ENCODE measurements at places on chromosomes 3 and 15. TPM values are rescaled to one million over a fixed set of nuclear protein-coding genes. Genes with fewer than 3 reads are reported as not detected.

Gene CCR9
- total RNA-seq = not detected

Gene GOLGA8K
- 3.0 TPM for total RNA-seq

Gene SCN11A
- 0.14 TPM for total RNA-seq

Gene NUTM1
- total RNA-seq = not detected

- H3K4me3 ChIP-seq = no peak overlapping the region
- peak; percentile 64 for DNase-seq
- peaks cover 26% of the 10 kb centered on the region for H3K27me3 ChIP-seq
- H3K36me3 ChIP-seq = no peaks in the 10 kb centered on the region
- H3K27ac ChIP-seq = no peak overlapping the region
These were observed 152.2 kb downstream of the IGSF11 start for GRCh38 chr3:118882353-118882947.

DNA sequence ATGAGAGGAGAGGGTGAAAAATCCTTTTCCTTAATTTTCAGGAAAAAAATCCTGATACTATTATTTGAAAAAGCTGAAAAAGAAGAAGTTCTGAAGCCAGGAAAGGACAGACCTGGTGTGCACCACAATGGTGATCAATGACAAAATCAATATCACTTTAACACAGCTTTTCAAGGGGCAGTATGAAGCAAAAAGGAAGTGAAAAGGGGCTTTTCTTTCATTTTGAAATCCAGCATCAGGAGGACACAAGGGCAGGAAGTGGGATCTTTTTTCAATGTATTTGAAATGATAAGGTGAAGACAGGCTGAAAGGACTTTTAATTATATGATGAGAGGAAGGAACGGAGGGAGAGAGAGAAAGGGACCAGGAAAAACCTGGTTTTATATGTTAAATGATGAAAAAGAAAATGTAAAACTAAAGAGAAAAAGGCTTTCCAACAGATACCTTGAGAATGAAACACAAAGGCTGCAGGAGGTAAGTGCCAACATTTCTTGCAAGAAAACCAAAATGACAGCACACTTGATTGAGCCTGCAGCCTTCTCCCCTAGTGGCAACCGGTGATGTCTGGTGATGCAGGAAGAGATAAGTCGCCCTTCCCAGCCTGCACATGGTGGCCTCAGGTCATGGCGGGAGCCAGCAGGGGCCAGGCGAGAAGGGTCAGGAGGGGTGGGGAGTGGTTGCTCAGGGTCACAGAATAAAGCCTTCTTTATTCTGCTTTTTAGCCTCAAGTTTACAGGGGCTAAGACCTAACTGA is 236.7 kb upstream of the WNT5A start:
- no peaks in the 10 kb centered on the region for H3K36me3 ChIP-seq
- no peak overlapping the region for H3K27ac ChIP-seq
- H3K4me1 ChIP-seq = no peaks in the 10 kb centered on the region
- H3K27me3 ChIP-seq = peaks cover 8% of the 10 kb centered on the region
- DNase-seq = no peak

GRCh38 chr15:92077353-92078085 is 224.0 kb downstream of the SLCO3A1 start:
- H3K4me1 ChIP-seq = peaks cover 33% of the 10 kb centered on the region
- no peak overlapping the region for H3K4me3 ChIP-seq
- no peaks in the 10 kb centered on the region for H3K27me3 ChIP-seq
- DNase-seq = peak; percentile 70
- no peak overlapping the region for H3K27ac ChIP-seq

- peaks cover 32% of the 10 kb centered on the region for H3K4me1 ChIP-seq
- peak; percentile 78 for DNase-seq
These were observed 3.0 kb upstream of the SHC4 start for GRCh38 chr15:48966595-48967301.

- H3K27me3 ChIP-seq = peaks cover 33% of the 10 kb centered on the region
- no peak for DNase-seq
- peaks cover 7% of the 10 kb centered on the region for H3K4me1 ChIP-seq
- H3K36me3 ChIP-seq = peaks cover 18% of the 10 kb centered on the region
These were observed 6.9 kb upstream of the BDH1 start for GRCh38 chr3:197562398-197563251.

- DNase-seq = no peak
- H3K27ac ChIP-seq = peak overlapping the region; percentile 98
- peaks cover 10% of the 10 kb centered on the region for H3K36me3 ChIP-seq
- no peaks in the 10 kb centered on the region for H3K27me3 ChIP-seq
- H3K4me1 ChIP-seq = peaks cover 86% of the 10 kb centered on the region
- peak overlapping the region; percentile 84 for H3K4me3 ChIP-seq
These were observed 102.9 kb downstream of the FNDC3B start for GRCh38 chr3:172142051-172142863.

DNA sequence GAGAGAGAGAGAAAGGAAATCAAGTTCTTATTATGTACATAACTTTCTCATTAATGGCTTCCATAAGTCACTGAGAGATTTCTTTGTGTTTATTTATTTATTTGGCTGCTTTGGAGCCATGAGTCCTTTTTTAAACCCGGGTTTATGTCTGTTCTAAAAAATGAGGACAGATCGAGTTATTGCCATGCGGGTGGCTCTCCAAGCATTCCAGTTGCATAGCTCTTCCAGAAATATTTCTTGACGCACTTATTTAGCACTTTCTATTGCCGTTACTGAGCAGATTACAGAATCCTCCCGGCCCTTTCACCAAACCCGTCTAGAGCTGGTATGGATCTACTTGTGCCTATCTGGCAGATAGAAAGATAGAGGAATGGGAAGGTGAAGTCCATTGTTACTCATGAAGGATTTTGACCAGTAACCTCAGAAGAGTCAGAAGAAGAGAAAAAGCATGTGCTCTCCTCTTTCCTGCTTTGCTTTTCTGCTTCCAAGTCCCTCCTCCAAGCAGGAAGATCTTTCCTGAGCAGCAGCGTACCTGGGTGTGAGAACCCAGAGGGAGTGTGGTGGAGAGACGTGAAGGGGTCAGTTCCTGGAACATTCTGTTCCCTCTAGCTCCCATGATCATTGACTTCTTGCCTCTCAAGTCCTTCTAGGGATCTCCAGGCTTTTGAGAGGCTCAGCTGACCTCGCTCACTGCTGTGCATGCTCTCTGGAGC is 112.8 kb downstream of the LPP start:
- no peak for DNase-seq
- H3K27me3 ChIP-seq = no peaks in the 10 kb centered on the region
- peaks cover 31% of the 10 kb centered on the region for H3K4me1 ChIP-seq
- no peaks in the 10 kb centered on the region for H3K36me3 ChIP-seq

- peaks cover 44% of the 10 kb centered on the region for H3K27me3 ChIP-seq
- H3K4me3 ChIP-seq = no peak overlapping the region
- no peaks in the 10 kb centered on the region for H3K4me1 ChIP-seq
- H3K27ac ChIP-seq = no peak overlapping the region
- peaks cover 4% of the 10 kb centered on the region for H3K36me3 ChIP-seq
- no peak for DNase-seq
These were observed 126.7 kb downstream of the ARNT2 start for GRCh38 chr15:80530737-80531365.

DNA sequence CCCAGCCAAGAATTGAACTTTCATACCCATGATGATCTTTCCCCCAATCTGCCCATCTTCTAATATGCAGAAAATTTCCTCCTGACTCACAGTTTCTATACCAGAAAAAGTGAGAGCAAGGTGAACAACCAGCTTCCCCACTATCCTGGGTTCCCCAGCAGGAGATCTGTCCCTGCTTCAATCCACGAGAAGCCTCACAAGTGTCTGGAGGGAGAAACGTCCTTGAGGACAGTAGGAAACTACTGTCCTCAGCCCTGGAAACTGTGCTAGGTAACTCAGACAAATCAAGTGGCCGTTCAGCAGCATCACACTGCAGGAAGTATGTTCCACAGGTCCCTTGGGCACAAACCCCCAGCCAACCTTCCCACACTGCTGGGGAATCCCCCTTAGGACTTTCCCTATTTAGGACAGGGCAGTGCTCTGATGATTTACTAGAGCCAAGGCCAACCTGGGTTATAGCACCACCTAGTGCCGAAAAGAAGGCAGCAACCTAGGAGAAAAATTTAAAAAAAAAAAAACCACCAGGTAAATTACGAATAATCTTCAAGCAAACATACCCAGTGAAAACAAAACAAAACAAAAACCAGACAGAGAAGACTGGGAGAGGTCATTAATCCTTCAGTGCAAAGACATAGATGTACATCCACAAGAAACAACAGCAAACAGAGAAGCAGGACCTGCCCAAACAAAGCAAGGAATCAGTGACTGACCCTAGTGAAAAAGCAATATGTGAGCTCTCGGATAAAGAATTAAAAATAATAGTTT is 36.0 kb downstream of the MORC1 start:
- peaks cover 27% of the 10 kb centered on the region for H3K27me3 ChIP-seq
- H3K4me1 ChIP-seq = no peaks in the 10 kb centered on the region
- no peaks in the 10 kb centered on the region for H3K36me3 ChIP-seq
- H3K27ac ChIP-seq = no peak overlapping the region
- no peak overlapping the region for H3K4me3 ChIP-seq
- DNase-seq = no peak

GRCh38 chr3:94373456-94373855 is 310.6 kb downstream of the NSUN3 start:
- H3K36me3 ChIP-seq = peaks cover 9% of the 10 kb centered on the region
- no peaks in the 10 kb centered on the region for H3K27me3 ChIP-seq
- no peak overlapping the region for H3K4me3 ChIP-seq
- no peaks in the 10 kb centered on the region for H3K4me1 ChIP-seq

GRCh38 chr3:71069797-71070196 is 513.7 kb downstream of the FOXP1 start:
- peak overlapping the region; percentile 30 for H3K27ac ChIP-seq
- H3K4me3 ChIP-seq = peak overlapping the region; percentile 13

- peaks cover 38% of the 10 kb centered on the region for H3K4me1 ChIP-seq
- no peaks in the 10 kb centered on the region for H3K27me3 ChIP-seq
- H3K36me3 ChIP-seq = no peaks in the 10 kb centered on the region
- DNase-seq = no peak
- H3K4me3 ChIP-seq = no peak overlapping the region
These were observed 65.6 kb upstream of the C15orf39 start for GRCh38 chr15:75136118-75136517.

GRCh38 chr15:57343498-57343897 is 32.8 kb upstream of the CGNL1 start:
- H3K27me3 ChIP-seq = peaks cover 6% of the 10 kb centered on the region
- no peaks in the 10 kb centered on the region for H3K36me3 ChIP-seq
- H3K4me1 ChIP-seq = no peaks in the 10 kb centered on the region
- DNase-seq = no peak
- no peak overlapping the region for H3K27ac ChIP-seq

- H3K36me3 ChIP-seq = no peaks in the 10 kb centered on the region
- H3K27ac ChIP-seq = no peak overlapping the region
- peaks cover 9% of the 10 kb centered on the region for H3K4me1 ChIP-seq
- H3K27me3 ChIP-seq = peaks cover 39% of the 10 kb centered on the region
These were observed 5.0 kb downstream of the GATA2 start for GRCh38 chr3:128487813-128488635.

- H3K36me3 ChIP-seq = no peaks in the 10 kb centered on the region
- no peak overlapping the region for H3K4me3 ChIP-seq
- no peak overlapping the region for H3K27ac ChIP-seq
- DNase-seq = no peak
- H3K27me3 ChIP-seq = no peaks in the 10 kb centered on the region
- H3K4me1 ChIP-seq = no peaks in the 10 kb centered on the region
These were observed 81.4 kb upstream of the CFAP20DC start for GRCh38 chr3:59131016-59131766.

GRCh38 chr15:39239562-39239961 is 341.3 kb upstream of the THBS1 start:
- no peak for DNase-seq
- peaks cover 3% of the 10 kb centered on the region for H3K27me3 ChIP-seq
- H3K4me1 ChIP-seq = no peaks in the 10 kb centered on the region
- H3K27ac ChIP-seq = no peak overlapping the region
- no peaks in the 10 kb centered on the region for H3K36me3 ChIP-seq

DNA sequence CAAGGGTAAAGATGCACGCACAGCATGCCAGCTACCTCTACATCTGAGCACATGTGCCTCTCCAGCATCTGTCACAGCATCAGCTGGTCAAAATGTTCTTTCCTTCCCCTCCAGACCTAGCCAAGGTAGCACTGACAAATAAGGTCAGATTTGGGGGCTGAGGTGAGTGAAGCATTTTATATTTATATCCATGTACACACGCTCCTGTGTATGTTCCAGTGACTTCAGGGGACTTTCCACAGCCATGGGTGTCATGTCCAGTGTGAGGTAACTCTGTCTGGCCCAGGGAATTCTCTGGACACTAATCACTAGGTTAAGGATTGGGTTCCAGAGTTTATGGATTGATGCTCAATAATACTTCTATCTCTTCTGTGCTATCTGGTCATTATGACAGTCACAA is 165.2 kb upstream of the TP63 start:
- no peaks in the 10 kb centered on the region for H3K4me1 ChIP-seq
- H3K36me3 ChIP-seq = no peaks in the 10 kb centered on the region
- DNase-seq = no peak
- no peak overlapping the region for H3K4me3 ChIP-seq

- peak; percentile 68 for DNase-seq
- peaks cover 25% of the 10 kb centered on the region for H3K4me1 ChIP-seq
- H3K4me3 ChIP-seq = peak within 1 kb of the TSS; percentile 92
These were observed at the start of gene ABHD17C for GRCh38 chr15:80695099-80695910. Gene ABHD17C (plus strand): TSS chr15:80695310. CDS start chr15:80695430, 120 bp downstream.

GRCh38 chr15:31551323-31551722 is 224.7 kb downstream of the KLF13 start:
- no peak overlapping the region for H3K27ac ChIP-seq
- DNase-seq = no peak
- peaks cover 9% of the 10 kb centered on the region for H3K4me1 ChIP-seq
- H3K4me3 ChIP-seq = no peak overlapping the region
- H3K27me3 ChIP-seq = peaks cover 11% of the 10 kb centered on the region

DNA sequence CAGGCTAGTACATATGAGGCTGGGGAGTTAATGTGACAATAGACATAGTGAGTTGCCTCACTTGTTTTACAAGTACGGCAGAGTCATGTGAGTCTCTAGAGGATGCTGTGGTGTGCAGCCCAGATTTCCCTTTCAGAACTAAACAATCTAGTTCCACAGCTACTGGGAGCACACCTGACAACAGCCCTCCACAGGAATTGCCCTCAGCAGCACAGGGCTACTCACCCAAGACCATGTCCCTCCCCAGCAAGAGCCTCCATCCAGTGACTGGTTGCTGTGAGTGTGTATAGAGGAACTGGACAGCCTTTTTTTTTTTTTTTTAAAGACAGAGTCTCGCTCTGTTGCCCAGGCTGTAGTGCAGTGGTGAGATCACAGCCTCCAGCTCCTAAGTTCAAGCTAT is 40.2 kb upstream of the UBE2E2 start:
- no peaks in the 10 kb centered on the region for H3K4me1 ChIP-seq
- H3K27me3 ChIP-seq = peaks cover 5% of the 10 kb centered on the region
- no peak overlapping the region for H3K27ac ChIP-seq
- no peaks in the 10 kb centered on the region for H3K36me3 ChIP-seq
- no peak for DNase-seq
- no peak overlapping the region for H3K4me3 ChIP-seq

- H3K27ac ChIP-seq = no peak overlapping the region
- no peak overlapping the region for H3K4me3 ChIP-seq
- DNase-seq = no peak
- H3K27me3 ChIP-seq = peaks cover 3% of the 10 kb centered on the region
- no peaks in the 10 kb centered on the region for H3K36me3 ChIP-seq
These were observed 7.9 kb upstream of the ATP2B2 start for GRCh38 chr3:10513306-10513705.

- no peaks in the 10 kb centered on the region for H3K27me3 ChIP-seq
- H3K4me1 ChIP-seq = peaks cover 12% of the 10 kb centered on the region
- no peak for DNase-seq
- H3K27ac ChIP-seq = no peak overlapping the region
- no peaks in the 10 kb centered on the region for H3K36me3 ChIP-seq
- H3K4me3 ChIP-seq = no peak overlapping the region
These were observed 5.5 kb downstream of the CHAC1 start for GRCh38 chr15:40958723-40959122.

Data from natural killer cell treated with Interleukin-12 subunit alpha and Interleukin-12 subunit beta and Interleukin-15 and Interleukin-18, amount 100 ng/mL, for 72 hours (primary cell).